ENCODE measurements at places on chromosomes 6 and 20.

DNA sequence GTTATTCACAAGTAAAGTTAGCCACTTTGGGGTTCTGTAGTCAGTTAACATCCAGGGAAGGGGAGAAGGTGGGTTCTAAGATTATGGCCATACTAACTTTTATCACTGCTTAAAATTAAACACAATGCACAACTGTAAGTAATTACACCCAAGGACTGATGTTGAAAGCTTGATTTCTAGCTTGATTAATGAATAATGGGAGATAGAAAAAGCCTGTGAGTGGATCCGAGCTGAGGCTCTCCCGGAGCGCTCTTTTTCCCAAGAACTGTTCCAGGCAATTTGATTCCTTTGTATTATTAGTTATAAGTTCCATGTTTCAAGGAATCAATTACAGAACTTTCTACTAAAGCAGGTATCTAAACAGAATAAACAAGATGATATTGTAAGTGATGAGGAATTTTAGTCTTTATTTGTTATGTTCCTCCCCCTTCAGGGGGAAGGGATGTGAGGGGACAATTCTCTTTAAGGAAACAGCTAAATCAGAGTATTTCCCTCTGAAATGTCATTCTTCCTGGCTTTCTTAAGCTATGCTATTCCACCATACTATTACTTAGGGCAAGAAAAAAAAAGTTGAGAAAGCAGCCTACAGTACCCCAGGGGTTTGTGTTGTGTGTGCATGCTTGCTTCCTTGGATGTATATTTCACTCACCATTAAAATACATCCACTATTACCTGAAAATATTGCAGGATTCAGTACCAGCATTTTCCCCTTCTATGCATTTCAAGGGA is 3.8 kb downstream of the TSHZ2 start:
- no peak for DNase-seq

- DNase-seq: no peak
Observed at GRCh38 chr6:84329516-84329915, 102.1 kb upstream of the CEP162 start.

DNA sequence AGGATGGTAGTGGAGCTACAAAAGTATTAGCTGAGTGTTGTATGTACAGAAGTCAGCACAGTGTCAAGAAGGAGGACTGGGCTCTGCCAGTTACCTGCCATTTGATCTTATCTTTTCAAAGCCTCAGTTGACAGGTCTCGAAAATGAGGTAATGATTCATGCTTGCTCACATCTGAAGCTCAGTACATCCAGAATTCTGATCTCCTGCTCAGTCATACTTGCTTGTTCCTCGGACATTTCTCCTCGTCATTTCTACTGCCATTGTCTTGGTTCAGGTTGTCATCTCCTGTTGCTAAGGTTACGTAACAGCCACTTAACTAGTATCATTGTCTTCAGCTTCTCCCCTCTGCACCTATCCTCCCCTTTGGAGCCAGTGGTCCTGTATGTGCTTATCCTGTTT is 89.5 kb downstream of the SLX4IP start:
- no peak for DNase-seq

DNA sequence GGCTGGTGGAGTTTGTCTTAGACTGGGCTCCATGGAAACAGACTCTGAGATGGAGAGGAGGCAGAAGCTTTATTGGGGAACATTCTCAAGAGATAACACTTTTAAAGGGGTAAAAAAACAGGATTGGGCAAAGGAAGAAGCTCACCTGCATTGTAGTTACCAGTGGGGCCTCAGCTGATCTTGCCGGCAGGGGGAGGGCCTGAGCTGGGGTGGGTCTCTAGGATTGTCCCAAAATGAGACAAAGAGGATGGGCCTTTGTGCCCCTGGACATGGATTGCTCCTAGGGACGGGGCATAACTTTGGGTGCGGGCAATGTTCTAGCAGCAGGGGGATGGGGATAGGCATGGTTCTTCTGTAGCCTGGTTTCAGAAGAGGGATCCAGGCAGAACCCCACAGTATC is 12.5 kb downstream of the SGK2 start:
- no peak for DNase-seq

DNA sequence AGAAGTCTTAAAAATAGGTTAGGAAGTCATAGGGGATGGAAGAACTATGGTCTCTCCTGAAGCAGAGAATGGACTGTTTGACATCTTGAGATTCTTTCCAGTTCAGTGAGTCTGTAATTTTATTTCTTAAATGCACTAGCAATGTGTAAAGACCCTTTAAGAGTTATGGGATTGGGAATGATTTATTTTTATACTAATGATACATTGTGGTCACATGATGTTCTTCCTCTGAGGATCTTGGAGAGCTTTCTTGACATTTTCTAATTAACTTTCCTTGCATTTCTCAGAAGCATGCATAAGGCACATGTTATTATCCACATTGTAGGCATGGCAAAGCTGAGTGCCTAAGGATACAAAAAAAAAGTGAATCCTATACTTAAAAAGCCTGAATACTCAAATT is 507.6 kb upstream of the NRSN1 start:
- no peak for DNase-seq

- DNase-seq: no peak
Observed at GRCh38 chr6:166872531-166873009, 83.8 kb downstream of the RNASET2 start.

GRCh38 chr6:29071831-29072723 is 15.0 kb downstream of the OR2B3 start:
- DNase-seq: no peak

DNA sequence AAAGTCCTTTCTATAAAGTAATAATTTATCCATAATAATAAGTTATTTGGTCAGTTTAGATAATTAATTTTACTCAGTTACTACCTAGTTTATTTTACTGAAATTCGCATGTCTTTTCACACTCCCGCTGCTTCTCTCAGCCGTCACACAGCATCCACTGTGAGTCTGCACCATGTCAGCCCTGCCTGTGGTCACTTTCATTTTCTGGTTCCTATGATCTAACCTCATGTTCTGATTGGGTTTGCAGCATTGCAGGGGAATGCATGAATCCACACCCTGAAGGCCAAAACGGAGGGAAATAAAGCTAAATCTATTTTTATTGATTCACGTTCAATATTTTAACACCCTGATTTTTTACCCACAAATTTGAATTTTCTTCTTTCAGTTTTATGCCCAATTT is 47.4 kb downstream of the PDE10A start:
- no peak for DNase-seq

GRCh38 chr20:61126369-61127195 is 125.5 kb upstream of the CDH4 start:
- DNase-seq: no peak

GRCh38 chr6:81933608-81934051 is 181.1 kb upstream of the TENT5A start:
- DNase-seq: no peak

DNA sequence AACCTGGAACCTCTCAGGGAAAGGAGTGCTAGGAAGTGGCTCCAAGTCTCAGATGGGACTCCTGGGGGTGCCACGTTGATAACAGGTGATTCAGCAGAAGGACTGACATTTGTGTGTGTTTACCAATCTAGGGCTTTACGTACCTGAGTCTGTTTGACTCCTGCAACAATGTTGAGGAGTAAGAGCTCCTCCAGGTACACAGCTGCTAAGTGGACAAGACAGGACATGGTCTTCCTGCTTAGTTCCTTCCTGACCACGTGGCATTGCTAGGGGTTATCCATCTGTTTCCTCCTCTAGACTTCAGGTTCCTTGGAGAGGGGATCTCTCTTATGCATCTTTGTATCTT is 164.5 kb upstream of the SLC24A3 start:
- no peak for DNase-seq

DNA sequence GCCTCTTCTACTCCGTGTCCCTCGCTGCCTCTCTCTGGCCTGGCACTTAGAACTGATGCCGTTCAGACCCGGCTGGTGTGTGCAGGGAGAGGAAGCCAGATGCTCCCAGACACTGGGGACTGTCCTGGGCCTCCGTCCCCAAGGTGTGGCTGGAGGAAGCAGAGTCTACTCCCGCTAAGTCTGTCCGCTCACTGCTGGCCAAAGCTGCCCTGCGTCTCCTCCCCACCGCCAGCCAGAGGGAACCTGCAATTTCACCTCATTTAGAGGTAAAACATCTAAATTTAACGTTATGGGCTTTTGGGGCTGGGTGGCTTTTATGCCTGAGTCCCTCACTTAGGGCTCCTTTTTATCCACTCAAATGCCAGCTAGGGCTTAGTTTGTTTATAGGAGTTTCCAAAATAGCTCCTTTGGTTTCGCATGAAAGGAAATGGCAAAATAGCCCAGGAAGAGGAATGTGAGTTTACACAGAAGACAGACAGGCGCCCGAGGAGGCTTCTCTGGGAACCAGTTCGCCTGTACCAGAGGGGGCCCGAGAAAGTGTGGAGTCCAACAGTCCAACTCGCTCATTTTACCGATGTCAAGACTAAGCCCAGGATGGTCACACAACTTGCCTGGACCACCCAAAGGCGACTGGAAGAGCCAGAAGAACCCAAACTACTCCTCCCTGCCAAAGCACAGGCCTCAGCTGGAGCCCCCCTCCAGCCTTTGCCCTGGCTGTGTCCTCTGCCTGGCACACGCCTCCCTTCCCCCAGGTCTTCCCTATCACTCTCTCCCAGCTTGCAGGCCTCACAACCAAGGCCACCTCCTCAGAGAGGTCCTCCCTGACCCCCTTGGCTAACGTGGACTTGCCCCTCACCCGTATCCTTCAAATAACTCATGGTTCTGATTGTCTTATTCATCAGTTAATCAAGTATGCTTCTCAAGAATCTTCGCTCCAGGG is 54.5 kb downstream of the RIPOR3 start:
- DNase-seq: no peak

GRCh38 chr20:61373055-61373399 is 121.0 kb downstream of the CDH4 start:
- DNase-seq: no peak

- no peak for DNase-seq
Observed at GRCh38 chr6:166598441-166599138, 12.1 kb upstream of the RAMACL start.

Data from SK-N-MC (cell line).